ENCODE measurements at places on chromosomes 2 and 18.

- no peak for DNase-seq
Measured at GRCh38 chr2:30888852-30889409, 81.7 kb upstream of the CAPN13 start.

DNA sequence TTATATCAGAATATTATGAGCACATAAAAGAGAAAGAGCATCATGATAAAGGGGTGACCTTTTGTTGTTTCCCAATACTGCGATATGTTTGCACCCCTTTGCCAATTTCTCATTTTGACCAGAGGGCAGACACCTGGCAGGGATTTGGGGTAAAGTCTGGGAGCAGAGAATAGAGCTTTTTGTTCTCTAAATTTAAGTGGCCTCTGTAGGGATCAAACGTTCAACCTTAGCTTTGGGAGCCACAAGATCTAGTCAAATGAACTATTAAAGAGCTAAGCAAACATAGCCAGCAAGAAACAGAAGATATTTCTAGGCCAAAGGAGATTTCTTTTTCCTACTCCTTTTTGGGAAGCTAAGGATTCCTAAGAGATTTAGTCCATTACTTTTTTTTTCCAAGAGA is 1.1 kb upstream of the MSTN start:
- DNase-seq: no peak

GRCh38 chr2:15195813-15196212 is 365.3 kb downstream of the NBAS start:
- no peak for DNase-seq

DNA sequence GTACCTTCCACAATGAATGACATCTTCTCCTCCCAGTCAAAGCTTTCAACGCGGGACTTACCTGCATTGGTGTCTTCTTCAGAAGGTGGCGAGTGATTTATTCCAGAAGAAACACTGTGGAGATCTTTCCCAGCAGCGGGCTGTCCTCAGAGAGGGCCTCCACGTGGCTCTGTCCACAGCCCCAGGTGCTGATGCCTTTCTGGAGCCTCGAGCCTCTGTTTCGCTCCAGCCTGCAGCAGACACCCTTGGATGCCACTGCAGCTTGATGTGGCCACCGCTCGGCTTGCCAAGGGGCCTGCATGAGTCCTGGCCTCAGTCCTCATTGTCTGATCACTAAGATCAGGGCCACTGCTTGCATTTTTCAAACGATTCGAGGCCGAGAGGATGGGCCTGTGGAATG is 46.6 kb upstream of the GALR1 start:
- no peak for DNase-seq

DNA sequence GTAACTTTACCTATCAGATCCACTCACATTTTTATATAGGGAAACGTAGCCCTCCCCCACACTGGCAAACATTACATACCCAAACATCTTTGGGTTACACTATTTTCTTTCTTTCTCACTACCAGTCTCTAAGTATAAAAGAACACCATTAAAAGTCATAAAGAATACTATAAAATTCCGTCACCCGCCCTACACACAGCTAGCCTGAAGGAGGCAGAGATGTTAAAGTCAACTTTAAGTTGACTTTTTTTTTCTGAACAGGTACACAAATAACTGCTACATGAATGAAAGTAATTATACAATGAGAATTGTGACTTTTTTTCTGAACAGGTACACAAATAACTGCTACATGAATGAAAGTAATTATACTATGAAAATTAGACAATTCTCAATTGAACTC is 628.3 kb downstream of the NUP35 start:
- no peak for DNase-seq

DNA sequence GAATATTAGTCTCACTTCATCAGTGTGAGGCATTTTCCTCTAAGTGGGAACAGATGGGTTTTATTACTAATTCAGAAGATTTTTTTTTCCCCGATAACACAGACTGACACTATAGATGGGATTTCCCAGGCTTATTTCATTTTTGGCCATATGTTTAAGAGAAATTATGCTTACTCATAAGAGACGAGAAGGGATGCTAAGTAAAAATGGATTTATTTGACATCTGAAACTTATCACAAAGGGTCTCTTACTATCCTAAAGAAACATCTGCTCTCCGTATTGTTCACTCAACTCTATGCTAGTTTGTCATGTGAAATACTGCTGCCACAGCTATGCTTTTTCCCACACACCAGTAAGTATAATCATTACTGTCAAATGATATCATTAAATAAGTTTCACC is 1476.3 kb downstream of the LRP1B start:
- no peak for DNase-seq

Measured in H7 (cell line).